ENCODE measurements at places on chromosomes 13 and 19.

- DNase-seq = no peak
Measured at GRCh38 chr13:103192511-103193135, 126.4 kb upstream of the SLC10A2 start.

GRCh38 chr13:76758257-76758656 is 127.9 kb downstream of the KCTD12 start:
- DNase-seq = no peak

GRCh38 chr19:18529782-18530181 is 7.9 kb upstream of the ELL start:
- no peak for DNase-seq

DNA sequence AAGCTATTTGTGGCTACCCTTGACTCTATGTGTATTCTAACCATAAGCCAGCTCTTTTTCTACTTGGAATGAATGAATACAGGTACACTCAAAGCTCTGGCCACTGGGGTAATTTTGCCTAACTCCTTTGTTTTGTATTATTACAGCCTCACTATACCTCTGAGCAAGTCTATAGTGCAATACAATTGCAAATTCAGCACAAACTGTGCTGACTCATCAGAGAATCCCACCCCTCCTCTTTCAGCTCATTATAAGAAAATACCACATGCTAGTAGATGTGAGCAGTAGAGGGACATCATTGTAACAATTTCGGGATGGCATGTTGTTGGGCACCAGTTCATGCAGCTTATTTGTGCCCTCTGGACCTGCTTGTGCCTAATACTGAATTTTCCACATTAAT is 1382.2 kb downstream of the SLITRK5 start:
- DNase-seq = no peak

All from activated CD4-positive, alpha-beta T cell treated with anti-CD3 and anti-CD28 coated beads, Interleukin-10, Interleukin-2, amounts not matched to agents 100 ng/mL and 50 ng/mL, durations not matched to agents 16 hours and 8 hours (primary cell).